ENCODE measurements at places on chromosomes 1 and 21.

DNA sequence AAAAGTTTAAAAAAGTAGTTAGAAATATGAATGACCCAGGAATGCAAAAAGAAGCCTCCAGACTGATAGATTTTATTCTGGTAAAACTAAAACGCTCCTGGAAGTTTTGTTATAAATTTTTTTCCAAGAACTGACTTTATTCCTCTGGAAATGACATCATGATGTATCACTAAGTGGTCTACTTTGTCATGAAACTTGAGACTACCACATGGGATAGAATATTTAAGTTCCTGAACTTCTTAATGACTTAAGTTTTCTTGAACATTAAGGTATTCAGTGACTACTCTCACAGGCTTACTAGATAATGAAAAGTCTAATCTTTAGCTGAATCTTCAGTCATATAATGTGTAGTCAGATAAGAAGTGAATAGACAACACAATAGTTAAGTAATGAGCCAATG is 842.2 kb downstream of the USP25 start:
- no peak for DNase-seq

DNA sequence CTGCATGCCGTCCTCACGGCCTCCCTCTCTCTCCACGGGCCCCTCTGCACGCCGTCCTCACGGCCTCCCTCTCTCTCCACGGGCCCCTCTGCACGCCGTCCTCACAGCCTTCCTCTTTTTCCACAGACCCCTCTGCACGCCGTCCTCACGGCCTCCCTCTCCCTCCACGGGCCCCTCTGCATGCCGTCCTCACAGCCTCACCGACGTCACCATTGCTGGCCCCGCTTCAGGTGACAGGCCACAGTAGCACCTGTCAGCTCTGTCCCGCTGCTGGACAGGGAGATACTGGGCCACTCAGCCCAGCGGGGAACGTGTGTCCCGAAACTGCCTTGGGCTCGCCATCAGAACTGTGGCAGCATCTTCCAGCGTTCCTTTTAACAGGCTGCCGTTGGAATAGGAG is 82.8 kb upstream of the COL6A1 start:
- DNase-seq, result no peak

DNA sequence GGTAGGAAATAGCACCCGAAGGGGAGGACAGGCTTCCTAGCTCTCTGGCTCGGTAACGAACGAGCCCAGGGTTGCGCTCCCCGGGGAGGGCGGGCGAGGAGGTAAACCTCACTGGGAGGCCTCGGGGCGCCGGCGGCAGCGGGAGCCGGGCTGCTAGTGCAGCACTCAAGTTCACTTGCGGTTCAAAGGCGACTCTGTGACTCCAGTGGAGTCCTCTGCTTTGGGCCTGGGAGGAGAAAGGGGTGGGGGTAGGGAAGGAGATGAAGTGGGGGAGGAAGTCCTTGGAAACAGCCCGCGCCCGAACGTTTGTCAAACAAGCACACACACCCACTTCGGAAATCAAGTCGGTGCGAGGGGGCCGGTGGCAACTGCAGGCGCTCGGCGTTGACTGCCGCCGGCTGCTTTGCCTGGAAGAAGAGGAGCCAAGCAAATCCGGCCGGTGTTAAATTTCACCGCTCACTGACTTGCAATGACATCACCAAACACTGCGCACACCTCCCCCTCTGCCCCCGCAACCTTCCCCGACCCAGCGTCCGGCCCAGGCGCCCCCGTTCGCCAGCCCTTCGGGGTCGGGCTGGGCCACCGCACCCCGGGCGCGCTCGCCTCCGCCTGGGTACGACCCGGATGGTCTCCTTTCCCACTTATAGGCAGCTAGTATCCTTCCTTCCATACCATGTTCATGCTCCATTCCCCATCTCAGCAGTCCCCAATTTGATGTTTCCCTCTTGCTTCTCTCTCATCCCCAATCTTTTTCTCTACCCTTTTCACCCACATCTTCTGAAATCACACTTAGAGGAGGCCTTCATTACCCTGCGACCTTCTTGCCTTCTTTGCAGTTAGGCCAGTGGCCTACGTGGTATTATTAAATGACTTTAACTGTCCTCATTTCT is at the start of gene COL24A1:
TSS of gene COL24A1 (minus strand) at position 207 of the 890 bp plus-strand sequence. CDS start 376 bp downstream, outside the sequence.
- peak; percentile 44 for DNase-seq

GRCh38 chr1:155529109-155529508 is 33.5 kb downstream of the ASH1L start:
- DNase-seq, result no peak

GRCh38 chr1:27779122-27779521 is 6.1 kb downstream of the STX12 start:
- DNase-seq, result no peak

DNA sequence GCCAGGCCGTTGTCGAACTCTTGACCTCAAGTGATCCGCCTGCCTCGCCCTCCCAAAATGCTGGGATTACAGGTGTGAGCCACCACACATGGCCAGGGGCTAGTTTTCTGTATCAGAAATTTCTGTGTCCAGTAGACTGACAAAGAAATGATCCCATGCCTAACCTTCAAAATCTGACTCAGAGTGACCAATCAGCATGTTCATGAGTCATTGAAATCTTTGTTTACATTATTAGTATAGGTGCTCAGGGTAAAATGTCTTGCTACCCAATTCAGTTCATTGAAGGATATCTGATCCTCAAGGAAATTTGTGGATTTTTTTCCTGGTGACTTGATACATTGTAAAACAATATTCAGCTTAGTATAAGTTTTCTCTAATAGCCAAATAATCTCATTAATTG is 11.0 kb upstream of the LDLRAD2 start:
- DNase-seq, result no peak
